ENCODE measurements at places on chromosomes 6 and 20. TPM values are rescaled to one million over a fixed set of nuclear protein-coding genes. Genes with fewer than 3 reads are reported as not detected.

GRCh38 chr6:135228486-135228885, 47.4 kb downstream of the MYB start:
- DNase-seq = no peak

Gene PGC
- total RNA-seq = 1.3 TPM

DNA sequence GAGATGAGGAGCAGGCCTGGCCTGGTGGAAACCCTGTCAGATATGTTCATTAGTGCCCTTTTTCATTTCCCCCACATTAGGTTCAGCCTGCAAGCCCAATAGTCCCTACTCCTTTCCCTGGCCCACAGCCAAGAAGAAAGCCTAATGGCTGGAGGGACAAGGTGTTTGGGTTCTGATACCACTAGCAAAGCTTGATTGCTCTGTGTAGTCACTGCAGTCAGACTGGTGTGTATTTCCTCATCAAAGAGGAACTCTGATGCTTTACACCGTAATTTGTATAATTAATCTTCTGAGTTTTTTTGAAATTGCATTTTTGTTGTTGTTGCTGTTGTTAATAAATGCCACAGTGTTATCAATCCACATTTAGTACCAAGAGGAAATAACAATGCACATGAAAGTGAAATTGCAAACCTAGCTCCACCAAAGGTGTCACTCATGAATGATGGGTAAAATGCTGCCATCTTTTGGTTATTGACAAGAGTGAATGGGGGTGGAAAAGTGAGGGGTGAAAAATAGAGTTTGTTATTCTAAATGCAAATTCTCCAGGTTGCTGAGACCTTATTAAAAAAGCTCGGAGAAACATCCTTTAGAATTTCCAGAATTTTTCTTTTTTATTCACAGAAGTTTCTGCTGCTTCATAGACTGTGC, 320.2 kb upstream of the POU3F2 start:
- no peak for DNase-seq

GRCh38 chr6:93453956-93454355, 34.6 kb upstream of the EPHA7 start:
- DNase-seq = no peak

GRCh38 chr6:21831521-21832291, 238.2 kb downstream of the SOX4 start:
- DNase-seq = no peak

Gene RNF39
- 4.3 TPM for total RNA-seq

DNA sequence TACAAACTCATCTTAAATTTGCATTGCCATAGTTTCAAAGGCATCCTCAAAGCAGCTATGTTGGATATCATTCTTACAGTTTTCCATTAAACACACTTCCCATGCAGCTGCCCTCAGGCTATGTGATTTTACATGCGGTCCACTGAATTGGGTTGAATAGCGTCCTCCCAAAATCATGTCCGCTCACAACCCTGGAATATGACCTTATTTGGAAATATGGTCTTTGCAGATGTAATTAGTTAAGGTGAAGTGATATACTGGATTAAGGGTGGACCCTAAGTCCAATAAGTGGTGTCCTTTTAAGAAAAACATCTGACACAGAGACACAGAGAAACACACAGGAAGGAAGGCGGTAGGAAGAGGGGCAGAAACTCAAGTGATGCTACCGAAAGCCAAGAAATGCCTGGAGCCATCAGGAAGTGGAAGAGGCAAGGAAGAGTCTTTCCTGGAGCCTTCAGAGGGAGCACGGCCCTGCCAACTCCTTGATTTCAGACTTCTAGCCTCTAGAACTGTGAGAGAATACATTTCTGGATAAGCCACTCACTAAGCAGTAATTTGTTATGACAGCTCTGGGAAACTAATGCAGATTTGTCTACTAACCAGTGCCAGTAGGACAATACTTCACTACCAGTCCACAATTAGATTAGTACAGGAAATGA, 42.7 kb upstream of the NHSL1 start:
- DNase-seq = no peak

All from testis (tissue), 5 donors.